Stimulated activated CD4-positive, alpha-beta T cell treated with anti-CD3 and anti-CD28 coated beads, Interleukin-15, amount 100 ng/mL, for 48 hours (primary cell): ENCODE measurements at places on chromosomes 11 and 22.

- DNase-seq = no peak
Observed at GRCh38 chr11:116267146-116267545, 505.6 kb downstream of the BUD13 start.

GRCh38 chr11:77141034-77141433 lies 13.0 kb downstream of the MYO7A start:
- DNase-seq = no peak

GRCh38 chr11:2378527-2379210 lies 1.6 kb downstream of the CD81 start:
- no peak for DNase-seq

DNA sequence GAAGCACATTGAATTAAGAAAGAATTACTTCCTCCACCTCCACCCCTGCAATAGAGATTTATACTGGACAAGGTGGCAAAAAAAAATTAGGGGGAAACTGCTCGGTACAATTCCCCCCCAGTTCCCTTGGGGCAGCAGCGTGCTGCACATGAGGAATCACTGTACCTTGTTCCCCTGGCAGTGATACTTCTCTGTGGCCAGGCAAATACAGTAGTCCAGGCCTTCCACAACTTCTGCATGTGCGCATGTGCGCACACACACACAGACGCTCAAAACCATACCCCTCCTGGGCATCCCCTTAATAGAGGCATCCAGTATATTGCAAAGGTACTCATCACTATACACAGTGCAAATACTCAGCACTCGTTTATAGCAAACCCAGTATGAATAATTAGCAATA lies 68.9 kb downstream of the ARFGAP2 start:
- no peak for DNase-seq

DNA sequence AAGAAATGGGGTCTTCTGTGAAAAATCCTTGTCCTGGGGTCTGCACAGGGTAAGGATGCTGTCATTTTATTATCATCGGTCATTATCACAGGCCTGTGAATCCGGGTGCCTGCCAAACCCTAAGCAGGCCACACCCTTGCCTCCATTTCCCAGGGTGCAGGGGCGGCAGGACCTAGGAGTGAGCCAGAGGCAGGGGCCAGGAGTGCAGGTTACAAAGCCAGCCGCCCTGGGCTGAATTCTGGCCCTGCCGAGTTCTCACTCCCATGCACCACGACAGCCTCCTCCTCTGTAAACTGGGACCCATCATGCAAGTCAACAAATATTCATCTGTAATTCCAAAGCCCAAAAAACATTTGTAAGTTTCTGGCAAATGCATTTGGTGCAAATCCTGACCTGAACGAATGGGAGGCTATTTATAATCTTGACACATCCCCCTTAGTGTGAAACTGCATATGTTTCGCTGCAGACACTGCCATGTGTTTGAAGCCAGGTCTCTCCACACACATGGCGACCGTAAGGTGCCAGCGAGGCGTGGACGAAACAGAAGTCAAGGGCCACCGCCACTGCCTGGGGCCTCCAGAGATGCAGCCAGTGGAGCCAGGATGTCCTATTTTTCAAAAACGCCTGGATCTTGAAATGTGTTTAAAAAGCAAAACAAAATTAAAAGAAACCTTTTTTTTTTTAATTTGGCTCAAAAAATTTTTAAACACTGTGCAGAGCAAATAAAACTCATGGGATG lies 6.7 kb downstream of the CD5 start:
- DNase-seq = no peak

DNA sequence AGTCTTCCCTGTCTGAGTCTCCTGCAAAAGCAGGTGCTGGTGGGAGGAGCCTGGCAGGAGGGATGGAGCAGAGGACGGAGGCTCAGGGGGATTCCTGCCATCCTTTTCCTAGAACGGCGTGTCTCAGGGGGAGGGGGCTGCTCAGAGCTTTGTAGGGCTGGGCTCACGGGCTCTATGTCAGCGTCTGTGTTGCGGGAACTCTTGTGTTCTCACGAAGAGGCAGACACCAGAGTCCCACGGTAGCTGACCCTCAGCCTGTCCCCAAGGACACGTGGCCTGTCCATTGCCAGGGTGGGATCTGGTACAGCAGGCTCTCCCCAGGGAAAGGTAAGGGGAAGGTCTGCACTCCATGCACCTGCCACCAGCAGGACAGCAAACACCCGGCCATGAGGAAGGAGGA lies 1505.2 kb downstream of the TBC1D22A start:
- no peak for DNase-seq
